ENCODE measurements at places on chromosomes 13 and 19.

GRCh38 chr13:43883631-43884030, 3.9 kb downstream of the LACC1 start:
- DNase-seq = no peak

DNA sequence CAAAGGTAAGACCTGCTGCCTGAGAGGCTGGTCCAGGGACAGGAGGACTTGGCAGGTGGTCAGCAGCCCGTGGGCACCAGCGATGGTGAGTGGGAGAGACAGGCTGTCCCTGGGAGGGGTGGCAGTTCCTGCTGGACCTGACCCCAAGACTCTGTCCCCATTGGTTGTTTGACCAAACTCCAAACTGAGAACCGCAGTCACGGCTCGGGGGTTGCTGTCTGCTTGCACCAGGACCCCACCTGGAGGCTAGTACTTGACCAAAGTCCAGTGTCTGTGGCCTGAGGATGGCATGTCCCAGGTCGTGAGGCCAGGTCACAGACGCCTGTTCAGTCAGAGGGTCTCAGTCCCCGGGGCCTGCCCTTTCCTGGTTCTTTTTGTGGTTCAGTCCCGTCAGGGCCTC, 9.9 kb upstream of the ZNF14 start:
- DNase-seq = no peak

GRCh38 chr19:2290441-2291184, 8.6 kb upstream of the PEAK3 start:
- no peak for DNase-seq

DNA sequence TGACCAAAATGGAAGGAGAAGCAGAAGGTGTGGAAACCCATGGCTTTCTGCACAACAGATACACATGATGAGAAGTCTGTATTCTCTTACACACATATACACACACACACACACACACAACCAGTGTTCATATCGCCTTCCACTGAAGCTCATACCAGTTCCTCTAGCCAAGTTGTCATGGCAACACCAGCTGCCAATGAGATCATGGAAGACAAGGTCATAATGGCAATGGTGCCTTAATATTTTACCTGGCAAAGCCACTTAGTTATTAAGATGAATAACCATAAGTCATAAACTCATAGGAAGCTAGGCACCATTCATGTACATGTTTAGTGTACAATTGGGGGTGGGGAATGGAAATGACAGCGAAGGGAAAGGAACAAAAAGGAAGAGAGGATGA, 2.6 kb upstream of the DHRS12 start:
- no peak for DNase-seq

DNA sequence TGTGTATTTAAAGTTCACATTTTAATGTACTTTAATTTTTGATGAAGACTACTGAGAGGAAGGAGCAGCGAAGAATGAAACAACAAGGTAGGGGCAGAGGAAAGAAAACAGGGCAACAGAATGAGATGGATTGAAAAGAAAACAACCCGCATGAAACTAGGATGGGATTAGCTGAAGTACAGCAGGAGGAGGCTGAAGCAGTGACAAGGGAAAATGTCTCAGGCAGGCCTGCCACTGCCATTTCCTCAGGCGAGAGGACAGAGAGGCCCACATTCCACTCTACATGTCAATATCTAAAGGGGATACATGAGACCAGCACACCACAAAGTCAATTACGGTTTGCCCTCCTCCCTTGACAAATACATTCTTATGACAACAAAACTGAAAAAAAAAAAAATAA, 1703.2 kb downstream of the EFNB2 start:
- DNase-seq = no peak

GRCh38 chr13:44972956-44973581, 16.2 kb downstream of the NUFIP1 start:
- DNase-seq = no peak

DNA sequence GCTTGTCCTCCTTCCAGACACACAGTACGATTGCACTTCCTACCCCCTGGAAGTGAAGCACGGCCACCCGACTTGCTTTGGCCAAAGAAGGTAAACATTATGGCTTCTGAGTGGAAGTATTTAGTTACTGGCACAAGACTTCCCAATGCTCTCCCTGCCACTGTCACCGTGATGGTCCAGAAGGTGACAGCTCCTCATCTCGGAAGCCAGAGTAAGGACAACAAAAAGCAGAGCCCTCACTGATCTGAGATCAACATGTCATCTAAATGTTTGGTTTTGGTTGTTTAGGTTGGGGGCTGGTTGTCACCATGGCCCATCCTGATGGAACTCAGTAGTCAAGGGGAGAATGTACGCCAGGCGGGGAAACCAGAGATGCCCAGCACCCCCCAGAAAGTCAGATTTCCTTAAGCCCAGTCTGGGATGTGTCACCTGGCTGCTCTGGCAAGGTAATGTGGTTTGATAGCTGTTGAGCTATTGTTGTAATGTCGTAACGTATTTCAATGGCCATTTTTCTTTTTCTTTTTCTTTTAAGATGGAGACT, 170.1 kb upstream of the ZNF536 start:
- DNase-seq = no peak

GRCh38 chr13:100197591-100198365, 108.9 kb downstream of the PCCA start:
- no peak for DNase-seq

Measured in activated CD4-positive, alpha-beta T cell treated with anti-CD3 and anti-CD28 coated beads, Interleukin-2, amount 50 U/mL, for 16 hours (primary cell).